Uterus (tissue), 4 donors: ENCODE measurements at places on chromosomes 2 and 18. TPM values are rescaled to one million over a fixed set of nuclear protein-coding genes. Genes with fewer than 3 reads are reported as not detected.

Gene GDF7
- 45.6 TPM for total RNA-seq

Gene RNF125
- total RNA-seq: 16.2 TPM

Gene PROC
- not detected for total RNA-seq

Gene NXPH2
- total RNA-seq: not detected

Gene TMEFF2
- 1.5 TPM for total RNA-seq

Gene MOCOS
- total RNA-seq: 1.4 TPM

Gene CTLA4
- total RNA-seq: not detected

Gene SLC14A1
- not detected for total RNA-seq

DNA sequence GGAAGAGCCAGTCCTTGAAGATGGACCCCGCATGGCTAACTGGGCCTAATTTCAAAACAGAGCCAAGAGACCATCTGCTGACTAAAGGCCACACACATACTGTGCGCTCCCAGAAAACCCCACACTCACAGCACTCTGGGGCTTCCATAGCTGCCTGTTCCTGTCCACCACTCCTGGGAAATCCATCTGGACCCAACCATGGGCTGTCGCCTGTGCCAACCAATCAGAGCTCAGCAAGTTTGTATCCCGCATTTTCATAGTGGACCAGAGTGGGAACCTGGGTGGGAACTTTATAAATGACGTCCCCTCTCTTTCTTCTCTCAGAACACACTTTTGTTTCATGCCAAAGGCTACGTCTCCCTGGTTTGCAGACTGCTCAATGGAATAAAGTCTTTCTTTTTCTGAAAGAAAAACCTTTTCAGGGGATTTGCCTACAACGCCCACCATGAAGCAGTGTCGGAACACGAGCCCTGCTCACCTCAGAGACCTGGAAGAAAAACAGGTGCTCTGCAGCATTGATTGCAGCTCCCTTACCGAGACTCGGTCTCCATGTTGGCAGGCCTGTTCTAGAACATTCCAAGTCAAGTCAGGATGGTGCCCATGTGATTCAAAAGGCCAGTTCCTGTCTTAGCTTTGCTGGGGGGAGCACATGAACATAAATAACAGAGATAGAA lies 137.2 kb upstream of the GPC1 start:
- no peak overlapping the region for H3K27ac ChIP-seq
- H3K27me3 ChIP-seq: no peaks in the 10 kb centered on the region
- H3K4me1 ChIP-seq: no peaks in the 10 kb centered on the region

- H3K27ac ChIP-seq: no peak overlapping the region
- H3K4me3 ChIP-seq: no peak overlapping the region
- H3K36me3 ChIP-seq: no peaks in the 10 kb centered on the region
- H3K27me3 ChIP-seq: no peaks in the 10 kb centered on the region
- no peak for DNase-seq
Observed at GRCh38 chr2:189232759-189233406, 53.3 kb upstream of the COL5A2 start.

- no peaks in the 10 kb centered on the region for H3K36me3 ChIP-seq
- DNase-seq: no peak
- H3K27me3 ChIP-seq: no peaks in the 10 kb centered on the region
- no peaks in the 10 kb centered on the region for H3K4me1 ChIP-seq
Observed at GRCh38 chr2:235183786-235184185, 232.0 kb downstream of the SH3BP4 start.

DNA sequence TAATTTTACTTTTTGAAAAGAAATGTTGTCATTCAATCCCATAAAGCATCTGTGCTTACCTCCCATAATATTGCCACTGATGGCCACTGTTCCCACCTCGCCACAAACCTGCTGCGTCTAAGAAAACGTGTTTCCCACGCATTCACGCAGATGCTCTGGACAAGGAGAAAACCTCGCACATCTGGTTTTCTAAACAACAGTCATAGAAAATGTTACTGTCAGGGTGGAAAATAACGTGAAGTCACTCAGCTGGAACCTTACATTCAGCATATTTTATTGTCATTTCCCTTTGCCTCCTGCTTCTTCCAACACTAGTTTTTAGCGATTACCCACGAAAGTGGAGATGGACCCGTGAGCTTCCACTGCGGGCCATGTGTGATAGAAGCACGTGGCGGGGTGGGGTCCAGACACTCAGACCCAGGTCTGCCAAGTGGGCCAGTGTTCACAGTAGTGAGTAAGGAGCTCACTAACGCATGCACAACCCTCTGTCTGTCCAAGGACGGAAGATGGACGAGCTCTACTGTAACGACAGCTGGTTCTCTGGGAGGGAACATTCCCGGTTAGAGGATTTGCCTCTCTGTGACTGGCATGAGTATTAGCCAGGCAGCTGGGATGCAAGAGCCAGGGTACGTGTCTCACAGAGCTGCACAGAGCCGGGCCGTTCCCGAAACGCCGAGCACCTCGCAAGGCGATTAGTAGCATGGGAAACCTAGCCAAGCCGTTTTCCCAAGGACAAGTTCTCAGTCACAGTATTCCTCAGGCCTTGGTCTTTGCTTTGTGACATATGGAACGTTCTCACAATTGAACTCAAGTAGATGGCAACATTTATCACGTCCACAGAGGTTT lies 94.5 kb downstream of the MTCL1 start:
- peak overlapping the region; percentile 66 for H3K27ac ChIP-seq
- H3K27me3 ChIP-seq: no peaks in the 10 kb centered on the region
- no peak overlapping the region for H3K4me3 ChIP-seq
- DNase-seq: no peak

DNA sequence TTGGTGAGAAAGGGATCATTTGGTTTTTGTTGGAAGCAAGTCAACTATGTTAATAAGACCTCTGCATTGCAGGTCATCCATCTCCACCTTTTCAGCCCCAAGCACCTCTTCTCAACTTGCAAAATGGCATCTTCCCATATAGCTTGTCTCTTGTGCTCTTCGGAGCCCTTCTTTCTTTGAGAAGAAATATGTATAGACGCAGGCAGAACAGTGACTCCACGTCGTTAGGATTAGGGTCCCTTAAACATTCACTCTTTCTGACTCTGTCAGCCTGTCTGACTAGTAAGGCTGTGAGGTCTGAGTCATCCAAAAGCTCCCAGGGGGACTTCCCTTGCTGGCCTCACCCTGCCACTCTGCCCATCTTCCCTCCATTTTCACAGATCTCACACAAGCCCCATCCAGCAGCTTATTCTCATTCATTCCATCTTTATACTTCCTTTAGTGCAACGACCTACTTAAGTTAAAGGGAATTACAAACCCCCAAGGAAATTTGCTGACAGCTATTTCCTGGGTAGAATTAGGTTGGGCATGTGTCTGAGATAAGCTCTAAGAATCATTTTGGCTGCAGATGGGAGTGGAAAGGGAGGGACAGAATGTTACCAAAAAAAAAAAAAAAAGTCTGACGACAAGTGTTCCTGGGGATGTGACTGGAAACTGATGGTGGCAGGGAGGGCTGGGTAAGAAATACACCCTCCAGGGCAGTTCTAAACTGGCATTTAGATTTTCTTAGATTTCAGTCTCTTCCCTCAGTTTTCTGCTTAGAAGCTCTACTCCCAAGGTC lies 37.7 kb upstream of the MEX3C start:
- no peaks in the 10 kb centered on the region for H3K36me3 ChIP-seq
- no peaks in the 10 kb centered on the region for H3K27me3 ChIP-seq
- no peak overlapping the region for H3K4me3 ChIP-seq
- H3K27ac ChIP-seq: no peak overlapping the region

DNA sequence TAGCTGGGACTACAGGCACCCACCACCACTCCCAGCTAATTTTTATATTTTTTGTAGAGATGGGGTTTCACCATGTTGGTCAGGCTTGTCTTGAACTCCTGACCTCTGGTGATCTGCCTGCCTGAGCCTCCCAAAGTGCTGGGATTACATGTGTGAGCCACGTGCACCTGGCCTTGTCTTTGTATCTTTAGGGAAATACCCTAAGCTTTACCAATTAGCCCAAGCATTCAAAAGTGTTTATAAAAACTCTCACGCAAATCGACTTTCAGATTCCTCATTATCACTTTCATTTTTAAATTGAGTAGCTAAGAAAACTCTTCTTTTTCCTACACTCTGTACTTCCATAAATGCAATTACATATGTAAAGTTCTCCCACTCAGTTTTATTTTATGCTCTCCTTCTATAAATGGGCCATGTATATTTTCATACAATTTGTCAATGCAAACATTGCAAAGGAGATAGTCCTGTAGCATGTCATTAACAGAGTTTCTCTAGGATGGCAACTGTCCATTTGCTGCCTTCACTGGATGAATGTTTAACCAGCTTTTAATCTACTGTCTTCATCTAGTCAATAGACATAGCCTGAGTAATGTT lies 326.2 kb upstream of the LRATD1 start:
- no peak overlapping the region for H3K4me3 ChIP-seq
- H3K27me3 ChIP-seq: no peaks in the 10 kb centered on the region
- no peak overlapping the region for H3K27ac ChIP-seq
- no peaks in the 10 kb centered on the region for H3K4me1 ChIP-seq
- H3K36me3 ChIP-seq: no peaks in the 10 kb centered on the region

GRCh38 chr2:64797881-64798575 lies 144.3 kb upstream of the SERTAD2 start:
- H3K4me3 ChIP-seq: no peak overlapping the region
- no peak for DNase-seq
- H3K27me3 ChIP-seq: no peaks in the 10 kb centered on the region
- no peak overlapping the region for H3K27ac ChIP-seq
- H3K4me1 ChIP-seq: no peaks in the 10 kb centered on the region
- H3K36me3 ChIP-seq: no peaks in the 10 kb centered on the region

DNA sequence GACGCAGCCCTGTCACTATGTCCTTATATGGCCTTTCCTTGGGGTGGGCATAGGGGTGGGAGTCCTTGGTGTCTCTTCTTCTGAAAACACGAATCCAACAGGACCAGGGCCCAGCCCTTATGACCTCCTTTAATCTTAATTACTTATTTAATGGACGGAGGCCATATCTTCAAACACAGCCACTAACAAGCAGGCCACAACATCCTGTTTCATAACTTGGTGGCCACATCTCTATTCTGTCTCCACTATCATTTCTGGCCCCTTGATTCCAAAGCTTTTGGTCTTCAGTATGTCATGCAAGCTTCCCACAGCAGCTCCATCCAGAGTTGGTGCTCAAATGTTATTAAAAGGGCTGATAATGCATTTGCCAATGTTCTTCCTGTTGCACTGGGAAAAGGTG lies 287.3 kb upstream of the SMIM21 start:
- H3K4me1 ChIP-seq: no peaks in the 10 kb centered on the region
- no peak overlapping the region for H3K27ac ChIP-seq
- H3K36me3 ChIP-seq: no peaks in the 10 kb centered on the region
- H3K27me3 ChIP-seq: no peaks in the 10 kb centered on the region
- H3K4me3 ChIP-seq: no peak overlapping the region

DNA sequence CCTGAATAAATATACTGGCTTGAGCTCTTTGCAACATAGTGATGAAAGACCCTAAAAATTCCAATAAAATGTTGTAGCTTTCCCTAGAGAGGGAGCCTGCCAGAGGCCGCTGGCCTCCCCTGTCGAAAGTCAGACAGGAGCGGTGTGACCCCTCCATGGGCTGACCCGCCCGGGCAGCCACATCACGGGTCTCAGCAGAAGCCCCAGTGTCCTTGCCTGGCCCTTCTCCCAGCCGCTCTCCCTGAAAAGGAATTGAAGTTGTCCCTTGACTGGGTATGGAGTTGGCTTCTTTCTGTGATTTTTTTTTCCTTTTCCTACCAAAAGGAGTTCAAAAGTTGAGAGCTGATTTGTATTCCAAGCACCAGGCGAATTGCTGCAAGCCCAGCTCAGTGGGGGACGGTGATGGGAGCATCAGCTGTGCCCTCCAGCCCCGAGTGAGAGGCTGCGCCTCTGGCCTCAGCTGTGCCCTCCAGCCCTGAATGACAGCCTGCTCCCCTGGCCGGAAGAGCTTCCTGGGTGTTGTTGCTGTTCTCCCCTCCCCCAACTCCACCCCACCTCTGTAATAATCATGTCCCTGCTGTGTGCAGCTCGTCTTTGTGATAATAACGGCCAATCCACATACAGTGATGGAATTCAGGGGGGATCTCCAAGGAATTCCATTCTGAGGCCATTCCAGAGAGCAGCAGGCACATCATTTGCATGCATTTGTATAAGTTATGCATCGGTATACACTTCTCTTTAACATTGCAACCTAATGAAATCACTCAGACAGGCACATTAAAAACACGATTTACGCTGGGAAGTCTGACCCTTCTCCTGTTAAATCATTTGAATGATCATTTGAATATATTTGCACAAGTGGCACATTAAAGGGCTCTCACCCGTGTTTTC lies 501.0 kb downstream of the EIPR1 start:
- H3K4me3 ChIP-seq: no peak overlapping the region
- DNase-seq: no peak
- no peaks in the 10 kb centered on the region for H3K4me1 ChIP-seq
- H3K27me3 ChIP-seq: no peaks in the 10 kb centered on the region
- no peaks in the 10 kb centered on the region for H3K36me3 ChIP-seq
- H3K27ac ChIP-seq: no peak overlapping the region

DNA sequence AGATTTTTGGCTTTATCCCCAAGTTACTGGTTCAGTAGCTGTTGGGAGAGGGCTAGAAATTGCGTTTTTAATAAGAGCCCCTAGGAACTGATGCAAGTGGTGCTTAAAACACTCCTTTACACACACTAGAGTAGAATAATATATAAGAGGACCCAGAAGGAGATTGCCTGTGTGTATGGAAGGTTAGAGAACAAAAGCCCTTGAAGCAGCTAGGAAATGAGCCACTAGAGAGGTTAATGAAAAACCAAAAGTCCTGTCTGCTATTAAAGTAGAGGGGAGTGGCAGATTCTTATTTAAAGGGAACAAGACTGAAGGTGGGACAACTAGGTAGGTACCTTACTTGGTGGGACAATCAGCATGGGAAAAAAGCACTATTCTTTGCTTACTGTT lies 14.4 kb upstream of the SLC39A10 start:
- DNase-seq: no peak
- no peak overlapping the region for H3K27ac ChIP-seq
- H3K4me1 ChIP-seq: no peaks in the 10 kb centered on the region
- no peaks in the 10 kb centered on the region for H3K27me3 ChIP-seq

DNA sequence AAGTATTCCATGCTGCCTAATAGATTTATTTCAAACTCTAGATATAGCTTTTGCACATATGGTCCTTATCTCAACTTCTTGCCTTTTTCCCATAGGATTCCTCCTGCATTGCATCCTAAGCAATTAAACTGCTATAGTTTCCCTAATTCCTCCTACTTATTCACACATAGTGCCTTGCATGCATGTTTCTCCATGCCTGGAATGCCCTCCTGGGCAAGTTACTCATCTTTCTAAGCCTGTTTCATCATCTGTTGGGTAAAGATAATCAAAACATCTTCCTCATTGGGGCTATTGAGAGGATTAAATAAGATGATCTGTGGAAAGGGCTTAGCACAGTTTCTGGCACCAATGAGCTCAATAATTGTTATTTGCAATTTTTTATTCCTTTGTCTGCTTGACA lies 726.5 kb downstream of the SLC4A3 start:
- no peaks in the 10 kb centered on the region for H3K36me3 ChIP-seq
- DNase-seq: no peak
- H3K4me1 ChIP-seq: no peaks in the 10 kb centered on the region
- H3K27me3 ChIP-seq: no peaks in the 10 kb centered on the region
- no peak overlapping the region for H3K27ac ChIP-seq

GRCh38 chr18:378079-378478 lies 110.2 kb upstream of the THOC1 start:
- H3K4me3 ChIP-seq: no peak overlapping the region
- no peak for DNase-seq
- H3K27me3 ChIP-seq: no peaks in the 10 kb centered on the region
- no peaks in the 10 kb centered on the region for H3K36me3 ChIP-seq
